ENCODE measurements at places on chromosomes 1 and 21. TPM values are rescaled to one million over a fixed set of nuclear protein-coding genes. Genes with fewer than 3 reads are reported as not detected.

VAMP3 gene
- 148 TPM for total RNA-seq

- H3K27me3 ChIP-seq = no peaks in the 10 kb centered on the region
- H3K27ac ChIP-seq = no peak overlapping the region
- H3K36me3 ChIP-seq = no peaks in the 10 kb centered on the region
Observed at GRCh38 chr21:42539342-42539741, 25.7 kb downstream of the SLC37A1 start.

DNA sequence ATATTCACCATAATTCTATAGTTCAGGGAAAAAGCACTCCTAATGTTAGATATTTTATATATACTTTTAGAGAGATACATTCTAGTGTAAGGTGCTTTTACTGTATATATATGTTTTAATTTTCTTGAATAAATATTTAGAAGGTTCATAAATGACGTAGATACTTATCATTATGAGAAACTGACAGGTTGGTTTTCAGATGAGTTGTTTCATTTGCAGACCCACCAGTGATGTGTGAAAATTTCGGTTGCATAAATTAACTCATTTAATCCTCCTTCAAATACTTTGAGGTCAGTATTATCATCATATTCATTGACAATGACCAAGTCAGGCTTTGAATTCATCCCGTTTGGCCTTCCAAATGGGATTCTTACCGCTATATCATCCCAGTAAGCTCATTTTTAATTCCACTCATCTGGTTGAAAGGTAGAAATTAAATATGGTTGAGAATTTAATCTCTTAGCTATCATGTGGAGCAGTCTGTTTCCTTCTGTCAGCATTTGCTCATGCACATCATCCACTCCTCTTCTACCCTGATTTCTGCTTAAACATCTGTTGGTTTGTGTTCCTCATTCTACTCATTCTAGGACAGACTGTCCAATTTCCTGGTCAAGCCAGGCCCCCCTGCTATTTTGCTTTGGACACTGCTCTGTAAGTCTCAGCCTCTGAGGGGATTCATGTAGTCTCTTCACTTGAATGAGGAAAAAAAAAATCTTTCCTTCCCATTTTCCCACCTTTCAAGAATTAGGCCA, 1156.6 kb downstream of the PLA2G4A start:
- H3K4me1 ChIP-seq = no peaks in the 10 kb centered on the region
- peak; percentile 3 for DNase-seq
- H3K27ac ChIP-seq = no peak overlapping the region
- no peaks in the 10 kb centered on the region for H3K27me3 ChIP-seq

DNA sequence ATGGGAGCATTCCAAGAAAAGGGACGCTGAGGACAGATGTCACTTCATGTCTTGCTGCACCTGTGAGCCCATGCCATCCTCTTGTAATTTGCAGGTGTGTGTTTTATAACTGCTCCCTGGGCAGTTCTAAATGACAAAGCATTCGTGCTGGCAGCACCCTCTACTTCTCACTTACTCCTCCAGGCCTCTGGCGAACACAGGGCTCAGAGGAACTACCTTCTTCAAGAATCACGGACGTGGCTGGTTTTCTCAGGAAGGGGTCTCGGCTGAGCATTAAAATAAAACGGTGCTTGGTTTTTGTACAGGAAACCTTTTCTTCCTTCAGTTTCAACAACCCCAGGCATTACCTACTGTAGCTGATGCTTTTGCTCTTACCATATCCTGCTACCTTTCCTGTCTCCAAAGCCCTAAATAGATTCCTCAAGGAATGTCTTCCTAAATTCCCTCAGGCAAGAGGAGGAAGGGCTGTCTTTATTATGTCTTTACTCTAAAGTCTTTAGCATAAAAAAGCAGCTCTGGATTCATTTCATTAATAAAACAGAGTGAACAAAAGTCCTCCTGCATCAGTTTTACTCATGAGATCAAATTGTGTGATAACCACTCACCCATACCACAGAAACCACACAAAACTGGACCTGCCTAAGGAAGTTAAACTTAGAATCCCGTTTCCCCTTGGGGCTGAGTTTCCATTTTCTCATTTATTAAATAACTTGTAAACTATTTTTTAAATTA, 79.0 kb upstream of the MAP10 start:
- H3K36me3 ChIP-seq = no peaks in the 10 kb centered on the region
- no peaks in the 10 kb centered on the region for H3K4me1 ChIP-seq
- no peak overlapping the region for H3K4me3 ChIP-seq
- no peaks in the 10 kb centered on the region for H3K27me3 ChIP-seq

GRCh38 chr1:174160109-174160473, 771 bp downstream of the RABGAP1L start:
- no peaks in the 10 kb centered on the region for H3K36me3 ChIP-seq
- peaks cover 8% of the 10 kb centered on the region for H3K4me1 ChIP-seq
- H3K27me3 ChIP-seq = no peaks in the 10 kb centered on the region
- H3K4me3 ChIP-seq = peak overlapping the region; percentile 91
- H3K27ac ChIP-seq = no peak overlapping the region

DNA sequence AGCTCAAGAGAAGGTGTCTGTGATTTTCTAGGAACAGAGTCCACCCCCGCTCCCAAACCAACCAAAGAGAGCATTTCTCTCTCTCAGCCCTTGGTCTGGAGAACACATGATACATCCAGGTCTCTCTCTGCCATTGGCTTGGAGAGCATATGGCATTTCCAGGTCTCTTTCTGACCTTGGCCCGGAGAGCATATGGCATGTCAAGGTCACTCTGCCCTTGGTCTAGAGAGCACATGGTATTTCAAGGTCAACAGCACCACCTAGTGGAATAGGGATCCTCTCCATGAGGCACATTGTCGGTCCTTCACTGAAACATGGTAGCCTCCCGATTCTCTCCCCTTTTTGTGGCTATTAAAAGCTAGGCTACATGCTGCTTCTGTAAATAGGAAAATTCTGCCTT, 437.7 kb upstream of the OLFM3 start:
- peak; percentile 11 for DNase-seq
- H3K27me3 ChIP-seq = no peaks in the 10 kb centered on the region
- no peak overlapping the region for H3K4me3 ChIP-seq
- H3K4me1 ChIP-seq = no peaks in the 10 kb centered on the region

ADAMTSL4 gene
- total RNA-seq = 0.73 TPM

DNA sequence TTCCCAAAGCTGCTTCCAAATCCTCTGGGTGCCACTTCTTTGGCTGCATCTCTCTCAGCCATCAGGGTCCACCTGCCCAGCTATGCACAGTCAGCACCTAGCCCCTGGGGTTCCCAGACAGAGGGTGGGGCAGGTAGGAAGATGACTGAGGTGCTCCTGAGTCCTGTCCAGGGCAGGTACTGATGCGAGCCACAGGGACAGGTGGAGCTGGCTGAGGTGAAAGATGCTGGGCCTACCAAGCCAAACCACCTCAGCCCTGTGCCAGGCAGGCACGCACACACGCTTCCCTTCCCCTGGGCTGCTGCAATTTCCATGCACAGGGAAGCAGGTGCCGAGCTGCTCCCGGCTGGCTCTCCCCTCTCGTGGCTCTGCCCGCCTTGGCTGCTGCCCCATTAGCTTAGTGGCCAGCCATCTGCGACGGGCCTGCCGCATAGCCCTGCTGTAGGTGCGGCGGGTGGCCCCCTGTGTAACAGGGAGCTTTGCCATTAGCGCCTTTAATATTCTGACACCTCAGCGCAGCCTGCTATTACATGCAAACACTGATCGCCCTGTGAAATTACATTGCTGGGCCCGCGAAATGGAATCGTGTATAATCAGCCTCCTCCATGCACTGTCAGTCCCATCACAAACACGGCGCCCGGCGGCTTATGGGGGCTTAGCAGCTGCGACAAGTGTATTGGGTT, 38.9 kb downstream of the DMAP1 start:
- no peak for DNase-seq
- no peaks in the 10 kb centered on the region for H3K36me3 ChIP-seq
- H3K4me1 ChIP-seq = no peaks in the 10 kb centered on the region
- no peak overlapping the region for H3K27ac ChIP-seq
- H3K4me3 ChIP-seq = no peak overlapping the region

DNA sequence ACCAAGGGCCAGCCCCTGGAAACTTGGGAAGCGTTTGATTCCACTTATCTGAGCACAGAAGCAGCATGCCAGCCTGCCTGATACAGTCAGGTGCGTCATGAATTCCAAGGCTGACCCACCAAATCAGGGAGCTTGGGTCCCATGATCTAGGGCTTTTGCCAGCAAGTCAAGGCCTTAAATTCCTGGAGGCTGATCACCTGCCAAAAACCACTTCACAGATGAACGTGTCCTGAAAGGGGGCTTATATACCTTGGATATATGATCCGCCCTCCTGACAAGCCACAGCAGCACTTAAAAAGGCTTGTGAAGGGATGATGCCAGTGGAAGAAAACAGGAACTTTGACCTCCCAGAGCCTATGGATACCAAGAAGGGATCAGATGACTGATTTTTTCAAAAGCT, 24.0 kb upstream of the CLIC6 start:
- peaks cover 5% of the 10 kb centered on the region for H3K4me1 ChIP-seq
- H3K27ac ChIP-seq = no peak overlapping the region
- no peak overlapping the region for H3K4me3 ChIP-seq
- H3K27me3 ChIP-seq = peaks cover 1% of the 10 kb centered on the region
- H3K36me3 ChIP-seq = no peaks in the 10 kb centered on the region

DNA sequence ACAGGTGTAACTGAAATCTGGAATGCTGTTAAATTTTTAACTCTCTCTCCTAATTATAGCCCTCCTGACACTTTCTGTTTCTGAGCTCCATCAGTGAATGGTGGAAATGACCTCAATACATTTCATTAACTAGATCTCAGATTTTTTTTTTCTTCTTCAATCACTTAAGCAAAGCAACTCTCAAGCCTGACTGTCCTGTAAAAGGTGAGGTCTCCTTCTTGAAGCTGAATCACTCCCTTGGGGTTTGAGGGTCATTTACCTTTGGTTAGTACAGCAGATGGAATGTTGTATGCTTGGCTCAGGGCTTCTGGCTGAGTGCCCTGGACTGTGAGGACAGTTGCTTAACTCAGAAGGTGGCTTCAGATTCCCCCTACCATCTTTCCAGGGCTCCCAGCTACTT, 518.7 kb downstream of the PTPRC start:
- H3K27ac ChIP-seq = no peak overlapping the region
- no peaks in the 10 kb centered on the region for H3K36me3 ChIP-seq
- no peaks in the 10 kb centered on the region for H3K27me3 ChIP-seq

DNA sequence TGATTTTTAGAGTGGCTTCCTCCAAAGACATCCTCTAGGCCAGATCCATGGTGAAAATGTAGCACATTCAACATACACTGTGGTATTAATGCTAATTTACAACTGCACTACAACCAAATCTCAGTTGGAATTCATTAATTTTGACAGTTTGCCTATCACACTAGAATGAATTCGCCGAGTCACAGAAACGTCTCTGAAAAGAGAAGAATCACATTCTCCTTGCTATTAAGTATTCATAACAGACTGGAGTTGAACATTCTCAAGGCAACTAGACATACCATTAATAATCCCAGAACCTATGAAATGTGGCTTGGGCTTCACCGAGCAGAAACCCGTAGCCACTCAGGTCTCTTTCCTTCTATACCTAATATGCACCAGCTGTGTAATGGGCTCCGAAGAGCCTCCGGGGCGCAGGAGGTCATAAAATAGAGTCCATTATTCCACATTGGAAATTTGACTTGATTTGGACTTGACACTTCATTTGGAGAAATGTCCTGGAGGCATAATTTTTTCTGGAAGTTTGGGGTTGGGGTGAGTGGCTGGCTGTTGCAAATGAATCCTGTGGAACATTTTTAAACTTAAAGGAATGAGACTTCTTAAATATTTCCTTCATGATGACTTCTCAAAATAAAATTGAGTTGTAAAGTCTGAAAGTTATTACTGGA, 117.1 kb downstream of the DSCAM start:
- no peaks in the 10 kb centered on the region for H3K36me3 ChIP-seq
- no peaks in the 10 kb centered on the region for H3K27me3 ChIP-seq
- no peak for DNase-seq
- H3K4me1 ChIP-seq = no peaks in the 10 kb centered on the region
- no peak overlapping the region for H3K4me3 ChIP-seq

JAM2 gene
- 1.1 TPM for total RNA-seq

DNA sequence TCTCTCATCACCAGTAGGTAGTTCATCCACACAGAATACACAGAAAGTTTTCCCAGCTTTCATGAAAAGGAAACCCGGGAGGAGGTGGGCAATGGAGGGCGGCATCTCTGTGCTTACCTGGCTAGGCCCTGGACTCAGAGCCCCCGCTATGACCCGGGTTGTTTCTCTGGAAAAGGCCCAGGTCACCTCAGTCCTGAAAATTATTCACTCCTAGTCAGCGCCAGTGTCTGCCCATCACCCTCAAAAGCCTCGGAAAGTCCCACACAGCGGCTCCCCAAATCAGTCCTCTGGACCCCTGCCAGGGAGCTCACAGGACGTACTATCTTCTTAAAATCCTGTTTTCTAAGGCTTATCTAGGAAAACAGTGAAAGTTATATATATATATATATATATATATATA, 51.2 kb downstream of the TCP10L start:
- H3K27me3 ChIP-seq = no peaks in the 10 kb centered on the region
- no peak overlapping the region for H3K4me3 ChIP-seq
- H3K36me3 ChIP-seq = no peaks in the 10 kb centered on the region
- DNase-seq = no peak

All from endothelial cell of umbilical vein (primary cell).